ENCODE measurements at places on chromosomes 12 and 14.

- DNase-seq = no peak
Observed at GRCh38 chr12:20274008-20274407, 94.3 kb upstream of the PDE3A start.

DNA sequence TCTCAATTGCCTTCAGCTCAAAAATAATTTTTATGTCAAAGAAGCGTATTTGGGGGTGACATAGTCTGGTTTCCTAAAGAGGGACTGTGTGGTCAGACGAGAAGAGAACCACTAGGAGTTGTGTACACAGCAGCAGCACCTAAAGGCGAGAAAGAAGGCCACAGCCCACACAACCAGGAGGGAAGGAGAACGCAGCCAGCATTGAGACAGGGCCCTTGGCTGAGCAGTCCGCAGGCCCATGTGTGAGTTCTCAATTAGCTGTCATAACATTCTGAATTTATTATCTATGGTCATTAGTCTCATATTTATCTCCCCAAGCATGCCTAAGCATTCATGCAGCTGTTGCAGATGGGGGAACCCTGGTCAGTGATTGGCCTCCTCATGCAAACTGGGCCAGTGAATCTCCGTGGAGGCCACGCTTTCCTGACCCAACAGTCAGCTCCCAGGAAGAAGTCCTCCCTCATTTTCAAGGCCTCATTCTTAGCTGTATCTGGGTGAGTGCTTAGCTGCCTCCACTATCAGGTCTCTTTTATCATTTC, 81.2 kb upstream of the ATF7IP start:
- no peak for DNase-seq

DNA sequence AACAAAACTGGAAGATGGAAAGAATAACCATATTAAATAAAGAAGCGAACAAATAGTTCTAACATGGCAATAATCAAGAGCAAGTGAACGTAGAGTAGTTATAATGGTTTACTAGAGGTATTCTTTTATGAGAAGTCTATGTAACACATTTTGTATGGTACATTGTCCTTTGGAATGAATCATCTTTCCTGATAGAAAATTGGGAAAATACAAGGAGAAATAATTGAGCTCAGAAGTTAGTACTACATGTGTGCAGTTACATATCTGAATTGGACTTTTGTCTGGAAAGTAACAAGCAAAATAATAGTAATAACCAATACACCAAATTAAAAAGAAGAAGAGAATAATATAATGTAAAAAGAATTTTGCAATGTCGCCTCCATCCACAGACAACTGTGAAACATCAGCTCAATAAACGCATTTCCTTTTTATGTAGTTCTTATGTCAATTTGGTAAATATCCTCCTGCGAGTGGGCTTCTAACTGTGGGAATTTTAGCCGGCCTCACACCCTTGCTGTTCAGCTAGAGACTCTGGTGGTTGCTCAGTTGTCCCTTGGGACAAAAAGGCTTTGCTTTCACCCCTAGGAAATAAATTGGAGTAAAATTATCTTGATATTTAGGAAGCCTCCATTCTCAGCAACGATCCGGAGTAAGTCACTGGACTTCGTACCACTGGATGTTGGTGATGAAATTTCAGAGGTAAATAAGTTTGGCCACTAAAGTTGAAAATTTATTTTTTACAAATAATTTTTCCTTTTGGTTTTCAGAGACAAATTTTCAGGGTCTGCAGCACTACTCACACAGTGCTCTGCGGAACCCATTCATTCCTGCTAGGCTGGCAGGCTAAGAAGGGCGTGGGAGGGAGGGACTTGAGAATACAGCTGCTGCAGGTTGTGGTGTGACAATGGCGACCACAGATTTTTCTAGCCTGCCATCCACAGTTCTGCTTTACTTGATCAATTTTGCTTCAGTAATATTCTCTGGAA, 1.1 kb upstream of the TUBA1A start:
- DNase-seq = no peak

DNA sequence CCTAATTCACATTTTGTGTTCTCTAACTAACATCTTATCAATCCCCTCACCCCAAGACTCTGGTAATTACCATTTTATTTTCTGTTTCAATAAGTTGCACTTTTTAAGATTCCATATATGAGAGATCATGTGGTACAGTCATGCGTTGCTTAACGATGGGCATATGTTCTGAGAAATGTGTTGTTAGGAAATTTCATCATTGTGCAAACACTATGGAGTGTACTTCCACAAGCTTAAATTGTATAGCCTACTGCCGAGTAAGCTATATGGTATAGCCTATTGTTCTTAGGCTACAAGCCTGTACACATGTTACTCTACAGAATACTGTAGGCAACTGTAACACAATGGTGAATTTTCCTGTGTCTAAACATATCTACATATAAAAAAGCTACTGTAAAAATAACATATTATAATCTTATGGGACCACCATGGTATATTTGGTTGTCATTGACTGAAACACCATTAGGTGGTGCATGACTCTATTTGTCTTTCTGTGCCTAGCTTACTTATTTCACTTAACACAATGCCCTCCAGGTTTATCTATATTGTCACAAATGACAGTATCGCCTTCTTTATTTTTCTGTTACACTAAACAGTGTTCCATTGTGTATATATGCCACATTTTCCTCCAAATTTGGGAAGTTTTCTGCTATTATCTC, 473.4 kb upstream of the LMO3 start:
- no peak for DNase-seq

DNA sequence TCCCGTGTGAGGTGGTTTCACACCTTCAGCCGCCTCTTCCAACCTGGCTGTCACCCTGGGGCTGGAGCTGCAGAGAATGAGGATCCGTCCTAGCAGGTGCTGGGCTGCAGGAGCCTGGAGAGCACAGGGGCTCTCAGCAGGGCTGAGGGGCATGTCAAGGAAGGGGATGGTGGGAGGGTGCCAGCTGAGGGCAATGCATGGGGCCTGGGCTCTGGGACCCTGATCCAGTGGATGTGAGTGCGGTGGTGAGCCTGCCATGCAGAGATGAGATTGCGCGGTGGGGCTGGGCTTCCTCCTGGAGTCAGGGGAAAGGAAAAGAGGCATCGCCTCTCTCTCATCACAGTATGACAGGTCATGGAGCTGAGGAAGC, 31.5 kb downstream of the ANAPC7 start:
- no peak for DNase-seq

GRCh38 chr14:74853581-74853980, 22.4 kb downstream of the PROX2 start:
- no peak for DNase-seq

DNA sequence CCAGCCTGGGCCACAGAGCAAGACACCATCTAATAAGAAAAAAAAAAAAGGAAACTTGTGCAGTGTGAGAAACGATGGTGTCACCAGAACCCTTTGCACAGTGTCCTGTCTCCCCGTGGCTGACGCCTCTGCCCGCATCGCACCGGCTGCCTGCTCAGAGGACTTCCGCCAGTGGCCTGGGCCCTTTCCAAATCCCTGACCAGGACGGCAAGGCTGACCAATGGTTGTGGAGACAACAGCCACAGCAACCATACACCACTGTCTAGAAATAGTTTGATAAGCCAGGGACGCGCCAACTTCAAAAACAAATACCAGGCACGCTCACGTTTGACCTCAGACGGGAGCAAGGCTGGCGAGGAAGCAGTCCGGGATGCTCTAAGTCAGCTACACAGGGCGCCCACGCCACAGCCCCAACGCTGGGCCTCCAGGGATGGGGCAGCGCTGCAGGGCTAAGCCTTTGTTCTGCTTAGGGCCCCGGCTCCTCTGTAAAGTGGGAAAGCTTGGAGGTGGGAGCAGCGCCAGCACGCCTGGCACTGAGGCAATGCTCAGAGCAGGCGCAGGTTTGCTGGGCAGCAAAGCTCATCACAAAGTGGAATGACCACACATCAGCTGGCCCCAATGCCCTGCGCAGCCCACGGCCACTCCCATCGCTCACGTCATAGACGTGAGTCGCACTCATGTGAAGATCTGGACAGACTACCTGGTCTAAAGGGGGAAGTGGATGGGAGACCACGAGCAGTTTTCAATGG, 12.5 kb downstream of the PGAM5 start:
- no peak for DNase-seq

- DNase-seq = no peak
Observed at GRCh38 chr12:127430401-127430800, 836.6 kb upstream of the TMEM132C start.

- no peak for DNase-seq
Observed at GRCh38 chr12:52537101-52537500, 15.8 kb downstream of the KRT71 start.

DNA sequence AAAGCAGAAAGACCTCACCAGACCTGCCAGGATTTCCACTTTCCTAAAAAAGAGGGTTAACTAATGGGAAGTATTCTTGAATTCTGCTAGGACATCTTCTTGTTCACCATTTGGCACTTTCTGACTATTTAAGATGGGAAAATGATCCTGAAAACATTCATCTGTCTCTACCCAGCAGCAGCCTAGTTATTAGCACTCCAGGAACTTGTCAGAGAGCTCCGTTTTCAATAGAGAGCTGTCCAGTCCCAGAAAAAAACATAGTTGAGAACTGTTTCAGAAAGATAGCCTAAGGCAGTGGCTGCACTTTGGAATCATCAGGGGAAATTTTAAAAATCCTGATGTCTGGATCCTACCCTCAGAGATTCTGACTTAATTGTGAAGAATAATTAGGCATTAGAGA, 22.1 kb upstream of the CEP83 start:
- DNase-seq = no peak
